ENCODE measurements at places on chromosomes 6 and 20.

GRCh38 chr6:51302431-51302830 lies 483.8 kb downstream of the TFAP2B start:
- DNase-seq, result no peak

DNA sequence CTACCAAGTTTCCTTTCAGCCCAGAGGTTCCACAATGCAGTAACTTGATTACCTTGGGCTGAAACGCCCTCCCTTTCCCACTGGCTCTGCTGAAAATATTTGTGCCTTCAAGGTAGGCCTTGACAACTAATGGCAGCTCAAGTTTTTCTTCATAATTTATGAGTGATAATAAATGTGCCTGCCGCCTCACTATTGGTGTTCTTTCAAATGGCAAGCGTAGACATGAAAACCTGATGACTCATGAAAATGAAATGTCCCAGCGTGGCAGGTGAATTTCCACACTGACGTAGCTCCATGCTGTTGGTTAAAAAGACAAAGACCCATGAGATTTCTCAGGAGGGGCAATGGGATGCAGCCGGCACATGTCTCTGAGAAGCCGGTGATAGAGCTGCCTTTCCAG lies 107.2 kb upstream of the GGTLC1 start:
- DNase-seq, result no peak

DNA sequence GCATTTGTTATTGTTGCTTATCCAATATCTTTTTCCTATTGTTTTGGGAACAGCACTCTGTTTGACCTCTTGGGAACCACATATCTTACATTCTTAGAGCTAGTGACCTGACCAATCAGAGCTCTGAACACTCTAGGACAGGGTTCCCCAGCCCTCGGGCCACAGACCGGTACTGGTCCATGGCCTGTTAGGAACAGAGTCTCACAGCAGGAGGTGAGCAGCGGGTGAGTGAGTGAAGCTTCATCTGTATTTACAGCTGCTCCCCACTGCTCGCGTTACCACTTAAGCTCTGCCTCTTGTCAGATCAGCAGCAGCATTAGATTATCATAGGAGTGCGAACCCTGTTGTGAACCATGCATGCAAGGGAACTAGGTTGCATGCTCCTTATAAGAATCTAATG lies 226.0 kb upstream of the TSHZ2 start:
- no peak for DNase-seq

DNA sequence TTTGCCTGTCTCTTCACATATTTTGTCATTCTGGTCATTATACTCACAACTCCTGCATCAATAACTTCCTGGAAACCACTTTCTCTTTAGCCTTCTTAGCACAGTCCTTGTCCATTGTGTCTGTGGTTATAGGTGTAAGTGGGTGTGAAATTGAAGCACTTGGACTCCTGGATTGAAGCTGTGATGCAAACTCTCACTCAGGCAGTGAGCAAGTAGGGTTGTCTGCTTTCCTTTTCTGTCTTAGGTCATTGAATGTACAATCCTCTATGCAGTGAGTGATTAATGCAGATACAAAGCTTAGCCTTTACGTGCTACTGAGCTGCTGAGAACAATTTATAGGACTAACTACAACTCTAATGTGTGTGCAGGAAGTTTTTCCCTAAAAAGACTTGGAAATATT lies 54.8 kb downstream of the ADGRB3 start:
- DNase-seq, result no peak

- DNase-seq, result no peak
These were observed 125.9 kb downstream of the KIF6 start for GRCh38 chr6:39599341-39599740.

DNA sequence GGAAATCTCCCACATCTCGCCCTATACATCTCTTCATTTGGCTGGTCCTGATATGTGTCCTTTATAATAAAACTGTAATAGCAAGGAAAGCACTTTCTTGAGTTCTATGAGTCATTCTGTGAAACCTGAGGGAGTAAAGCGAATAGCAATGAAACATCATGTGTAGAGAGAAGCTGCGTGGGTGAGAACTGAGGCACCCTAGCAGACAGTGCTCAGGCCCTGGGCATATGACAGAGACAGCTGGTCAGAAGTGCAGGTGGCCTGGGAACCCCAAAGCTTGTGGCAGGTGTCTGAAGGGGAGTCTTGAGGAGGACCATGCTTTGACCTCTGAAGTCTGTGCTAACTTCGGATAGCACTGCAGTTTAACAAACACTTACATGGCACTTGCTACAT lies 1.3 kb upstream of the BLOC1S5 start:
- DNase-seq, result peak; percentile 50

DNA sequence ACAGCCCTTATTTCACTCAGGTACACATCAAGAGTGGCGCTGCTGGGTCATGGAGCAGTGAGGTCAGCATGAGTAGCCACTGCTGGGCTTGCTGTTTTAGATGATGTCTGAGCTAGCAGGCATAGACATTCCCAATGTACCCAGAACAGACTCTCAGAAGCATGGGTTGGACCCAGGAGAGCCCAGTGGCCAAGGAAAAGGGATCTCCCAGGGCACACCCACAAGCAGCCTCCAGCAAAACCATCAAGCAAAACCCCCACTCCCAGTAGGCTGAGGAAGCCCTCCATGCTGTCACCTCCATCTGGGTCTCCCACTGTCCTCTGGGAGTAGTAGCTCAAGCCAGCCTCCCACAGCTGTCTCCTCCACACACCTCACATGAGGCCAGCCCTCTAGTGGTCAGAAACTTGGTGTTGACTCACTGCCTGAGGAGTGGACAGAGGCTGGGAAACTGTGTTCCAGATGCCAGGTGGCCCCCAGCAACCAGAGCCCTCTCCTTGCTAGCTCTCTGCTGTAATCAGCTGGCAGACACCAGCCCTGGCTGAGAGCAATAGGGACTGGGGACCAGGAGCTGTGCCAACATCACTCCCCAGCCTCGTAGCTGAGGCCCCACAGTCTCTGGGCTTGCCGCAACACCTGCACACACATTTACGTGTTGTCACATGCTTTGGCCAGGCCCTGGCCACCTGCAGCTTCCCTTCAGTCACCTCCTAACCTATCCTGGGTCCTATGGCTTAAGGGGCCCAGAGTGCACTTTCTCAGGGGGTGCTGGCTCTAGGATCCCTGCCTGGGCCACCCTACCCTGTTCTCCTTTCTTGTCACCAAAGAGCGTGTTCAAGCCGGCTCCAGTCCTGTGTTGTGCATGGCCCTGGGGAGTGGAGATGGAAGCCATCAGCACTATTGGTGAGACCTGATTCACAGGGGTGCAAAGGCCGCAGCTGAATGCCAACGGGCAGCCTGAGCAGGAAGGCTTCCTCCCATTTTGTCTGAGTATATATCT lies 1.9 kb upstream of the AP5S1 start:
- DNase-seq, result no peak

- DNase-seq, result no peak
These were observed 501.1 kb downstream of the PTPRT start for GRCh38 chr20:42688576-42688975.

- DNase-seq, result no peak
These were observed 242.4 kb downstream of the OGFRL1 start for GRCh38 chr6:71531006-71531405.

GRCh38 chr6:134961366-134961765 lies 11.5 kb upstream of the ALDH8A1 start:
- DNase-seq, result no peak

DNA sequence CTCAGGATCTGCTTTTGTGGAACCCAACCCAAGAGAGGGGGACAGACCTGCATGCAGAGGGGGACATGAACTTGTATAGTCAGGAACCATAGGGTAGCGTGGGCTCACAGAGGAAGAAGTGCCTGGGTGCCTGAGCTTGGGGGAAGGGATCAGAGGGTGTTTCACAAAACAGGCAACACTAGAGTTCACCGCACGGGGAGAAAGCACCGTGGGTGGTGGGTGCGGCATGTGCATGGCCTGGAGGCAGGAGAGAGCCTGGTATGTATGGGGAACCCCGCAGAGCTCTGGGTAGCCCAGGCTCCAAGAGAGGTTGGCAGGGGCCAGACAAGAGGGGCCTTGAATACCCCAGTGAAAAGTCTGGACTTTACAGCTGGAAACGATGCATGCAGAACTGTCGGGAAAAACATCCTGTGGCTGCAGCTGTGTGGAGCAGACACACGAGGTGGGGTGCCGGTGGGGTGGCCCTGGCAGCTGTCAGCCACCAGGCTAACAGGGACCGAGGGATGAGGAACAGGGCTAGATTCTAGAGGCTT lies 6.7 kb upstream of the EMILIN3 start:
- no peak for DNase-seq

DNA sequence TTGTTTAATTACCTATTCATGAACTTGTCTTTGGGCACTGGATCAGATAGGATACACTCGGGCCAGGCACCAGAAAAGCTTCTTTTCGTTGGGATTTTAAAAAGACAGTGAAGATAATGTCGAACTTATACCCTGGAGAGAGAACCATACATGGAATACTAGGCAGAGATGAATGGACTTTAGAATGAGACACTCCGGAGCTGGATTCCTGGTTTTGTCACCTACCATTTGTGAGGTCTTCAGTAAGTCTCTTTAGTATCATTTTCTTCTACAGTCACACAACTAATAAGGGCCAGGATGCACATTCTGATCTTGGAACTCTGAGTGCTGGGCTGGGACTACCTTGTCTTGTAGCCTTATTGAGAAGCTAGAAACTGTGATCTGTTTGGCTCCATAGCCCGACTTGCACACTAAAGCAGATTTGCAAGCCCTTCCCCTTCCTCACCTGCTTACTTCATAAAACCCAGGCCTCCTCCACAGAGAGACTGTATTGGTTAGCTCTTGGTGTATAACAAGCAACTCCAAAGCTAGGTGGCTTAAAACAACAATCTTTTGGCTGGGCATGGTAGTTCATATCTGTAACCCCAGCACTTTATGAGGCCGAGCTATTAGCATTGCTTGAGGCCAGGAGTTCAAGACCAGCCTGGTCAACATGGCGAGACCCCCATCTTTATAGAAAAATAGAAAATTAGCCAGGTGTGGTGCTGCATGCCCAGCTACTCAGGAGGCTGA lies 7.4 kb upstream of the IFT52 start:
- no peak for DNase-seq

GRCh38 chr6:13508711-13509705 lies 21.6 kb upstream of the GFOD1 start:
- no peak for DNase-seq

GRCh38 chr6:17847203-17847760 lies 140.2 kb downstream of the KIF13A start:
- no peak for DNase-seq

GRCh38 chr20:10883166-10883565 lies 209.4 kb upstream of the JAG1 start:
- no peak for DNase-seq

- DNase-seq, result no peak
These were observed 69.8 kb upstream of the FAM184A start for GRCh38 chr6:119148098-119148824.

GRCh38 chr6:79042088-79042798 lies 35.8 kb downstream of the PHIP start:
- no peak for DNase-seq

- DNase-seq, result no peak
These were observed 117.8 kb upstream of the SUPT3H start for GRCh38 chr6:45495429-45496084.

DNA sequence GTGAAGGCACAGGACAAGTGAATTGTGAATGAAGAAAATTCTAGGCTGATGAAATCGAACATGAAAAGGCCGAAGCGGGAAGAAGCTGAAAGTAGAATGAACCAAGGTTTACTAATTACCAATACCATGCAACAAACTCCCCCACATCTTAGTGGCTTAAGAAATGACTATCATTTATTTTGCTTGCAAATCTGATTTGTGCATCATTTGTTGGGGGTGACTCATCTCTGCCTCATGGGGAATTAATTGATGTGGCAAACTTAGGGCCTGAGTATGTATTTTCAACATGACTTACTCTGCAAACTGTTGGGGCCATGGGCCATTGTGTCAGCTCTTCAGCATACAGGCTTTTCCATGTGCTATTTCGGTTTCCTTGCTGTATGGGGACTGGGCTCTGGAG lies 26.8 kb downstream of the PPP1R14C start:
- no peak for DNase-seq

DNA sequence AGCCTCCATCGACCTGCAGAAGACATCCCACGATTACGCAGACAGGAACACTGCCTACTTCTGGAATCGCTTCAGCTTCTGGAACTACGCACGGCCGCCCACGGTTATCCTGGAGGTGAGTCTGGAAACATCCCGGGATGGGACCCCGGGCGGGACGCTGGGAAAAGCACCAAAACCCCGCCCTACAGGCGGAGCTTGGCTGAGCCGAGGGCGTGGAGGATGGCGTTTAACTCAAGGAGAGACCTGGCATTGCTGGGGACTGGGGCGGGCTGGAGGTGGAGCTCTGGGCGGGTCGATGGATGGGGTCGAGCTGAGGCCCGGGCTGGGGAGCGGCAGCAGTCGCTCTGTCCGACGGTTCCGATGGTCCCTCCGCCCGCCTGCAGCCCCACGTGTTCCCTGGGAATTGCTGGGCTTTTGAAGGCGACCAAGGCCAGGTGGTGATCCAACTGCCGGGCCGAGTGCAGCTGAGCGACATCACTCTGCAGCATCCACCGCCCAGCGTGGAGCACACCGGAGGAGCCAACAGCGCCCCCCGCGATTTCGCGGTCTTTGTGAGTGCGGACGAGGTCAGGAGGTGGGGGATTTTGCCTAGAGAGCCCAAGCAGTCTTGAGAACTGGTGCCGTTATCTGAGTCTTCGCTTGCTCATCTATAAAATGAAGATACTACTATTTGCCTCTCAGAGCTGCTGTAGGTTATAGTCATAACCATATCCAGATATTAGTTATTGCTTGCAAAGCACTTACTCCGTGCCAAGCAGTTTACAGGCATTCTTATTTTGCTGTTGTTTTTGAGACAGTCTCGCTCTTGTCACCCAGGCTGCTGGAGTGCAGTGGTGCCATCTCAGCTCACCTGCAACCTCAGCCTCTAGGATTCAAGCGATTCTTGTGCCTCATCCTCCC lies 3.8 kb downstream of the SPAG4 start:
- peak; percentile 78 for DNase-seq

DNA sequence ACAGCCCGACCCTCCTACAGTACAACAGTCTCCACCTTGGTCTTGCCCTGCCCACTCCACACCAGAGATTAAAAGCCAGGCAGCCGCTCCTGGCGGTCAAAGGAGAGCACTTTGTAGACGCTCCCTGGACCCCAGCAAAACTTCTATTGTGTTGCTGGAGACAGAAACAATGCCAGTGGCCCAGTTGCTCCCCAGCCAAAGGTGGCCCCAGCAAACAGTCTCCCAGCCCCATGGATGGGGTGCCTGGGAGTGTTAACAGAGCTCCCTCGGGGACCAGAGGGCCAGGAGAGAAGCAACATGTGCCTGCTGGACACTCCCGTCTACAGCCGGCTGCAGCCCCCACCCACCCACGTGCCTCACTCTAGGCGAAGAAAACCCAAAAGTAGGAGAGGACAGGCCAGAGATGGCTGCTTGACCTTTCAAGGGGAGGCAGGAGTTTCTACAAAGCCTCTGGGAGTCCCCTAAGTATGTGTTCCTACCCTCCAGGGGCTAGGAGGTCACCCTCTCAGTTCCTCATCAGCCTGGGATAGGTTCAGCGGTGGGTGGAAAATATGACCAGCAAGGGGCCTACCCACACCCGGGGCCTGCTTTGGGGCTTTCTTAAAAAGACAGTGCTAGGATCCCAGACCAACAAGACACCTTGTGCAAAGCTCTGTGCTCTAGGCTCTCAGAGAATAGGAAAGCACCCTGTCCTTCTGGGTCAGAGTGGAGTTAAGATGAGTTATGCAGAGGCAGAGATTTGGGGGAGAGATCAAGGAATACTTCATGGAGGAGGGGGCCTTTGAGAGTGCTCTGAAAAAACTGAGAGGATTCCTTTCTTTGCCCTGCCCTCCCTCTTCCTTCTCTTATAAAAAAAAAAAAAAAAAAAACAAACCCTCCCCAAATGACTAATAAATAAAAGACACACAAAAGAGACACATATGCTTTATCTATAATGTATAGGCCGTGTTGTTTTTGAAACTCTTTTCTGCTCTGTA lies 19.0 kb upstream of the PREX1 start:
- DNase-seq, result peak; percentile 40

Measured in activated CD4-positive, CD25-positive, alpha-beta regulatory T cell treated with anti-CD3 and anti-CD28 coated beads, Interleukin-2, amount 50 U/mL, for 72 hours (primary cell).